Spleen (tissue), 13 donors: ENCODE measurements at places on chromosomes 5 and 9. TPM values are rescaled to one million over a fixed set of nuclear protein-coding genes. Genes with fewer than 3 reads are reported as not detected.

DNA sequence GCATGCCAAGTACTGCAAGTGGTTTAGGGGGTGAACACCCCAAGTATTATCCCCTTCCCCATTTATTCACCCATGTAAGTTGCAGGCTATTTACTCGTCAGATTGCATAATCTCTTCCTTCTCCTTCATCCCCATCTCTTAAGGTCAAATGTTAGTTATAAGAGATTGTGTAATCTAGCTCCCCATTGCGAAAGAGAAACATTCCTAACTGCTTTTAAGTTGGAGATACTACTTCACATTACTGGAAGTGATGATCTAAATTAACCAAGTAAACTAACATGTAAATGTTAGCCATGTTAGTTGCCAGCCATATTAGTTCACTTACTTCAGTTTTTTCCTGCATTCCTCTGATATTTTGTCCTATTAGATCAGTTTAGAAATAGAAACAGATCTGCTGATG is 262.3 kb downstream of the TAF11L14 start:
- DNase-seq, result no peak

- no peak for DNase-seq
Measured at GRCh38 chr9:80070071-80070742, 498.4 kb downstream of the TLE4 start.

GRCh38 chr9:135328485-135329417 is 150.8 kb upstream of the PPP1R26 start:
- no peak for DNase-seq

DNA sequence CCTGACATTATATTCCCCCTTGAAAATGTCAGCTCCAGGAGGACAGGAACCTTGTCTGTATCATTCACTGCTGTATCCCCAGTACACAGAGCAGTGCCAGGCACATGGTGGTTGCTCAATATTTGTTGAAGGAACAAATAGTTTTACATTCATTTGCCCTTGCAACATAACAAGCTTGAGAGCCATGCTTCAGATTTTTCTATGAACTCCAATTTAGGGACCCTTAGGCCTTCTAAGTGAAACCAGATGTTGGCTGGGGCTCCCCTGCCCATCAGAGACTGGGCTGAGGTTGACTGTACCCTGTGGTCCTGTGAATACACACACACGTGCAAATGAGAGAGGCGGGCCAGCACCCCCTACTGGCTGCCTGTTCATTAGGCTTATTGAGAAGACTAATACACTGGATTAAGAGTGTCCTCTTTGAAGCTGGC is 214.9 kb upstream of the WWC1 start:
- DNase-seq, result no peak

The THOC3 gene
- total RNA-seq, result 62.2 TPM

GRCh38 chr5:144015961-144016360 is 154.5 kb downstream of the YIPF5 start:
- no peak for DNase-seq
